ENCODE measurements at places on chromosomes 6 and 20. TPM values are rescaled to one million over a fixed set of nuclear protein-coding genes. Genes with fewer than 3 reads are reported as not detected.

IL17F gene
- not detected for total RNA-seq

KCNB1 gene
- 1.6 TPM for total RNA-seq

SOX4 gene
- total RNA-seq, result 6.6 TPM

UST gene
- total RNA-seq, result 19.5 TPM

- DNase-seq, result no peak
These were observed 103.9 kb downstream of the ESR1 start for GRCh38 chr6:151911401-151911800.

GRCh38 chr6:120606743-120607142 is 727.5 kb downstream of the TBC1D32 start:
- no peak for DNase-seq

KCNQ2 gene
- not detected for total RNA-seq

DNA sequence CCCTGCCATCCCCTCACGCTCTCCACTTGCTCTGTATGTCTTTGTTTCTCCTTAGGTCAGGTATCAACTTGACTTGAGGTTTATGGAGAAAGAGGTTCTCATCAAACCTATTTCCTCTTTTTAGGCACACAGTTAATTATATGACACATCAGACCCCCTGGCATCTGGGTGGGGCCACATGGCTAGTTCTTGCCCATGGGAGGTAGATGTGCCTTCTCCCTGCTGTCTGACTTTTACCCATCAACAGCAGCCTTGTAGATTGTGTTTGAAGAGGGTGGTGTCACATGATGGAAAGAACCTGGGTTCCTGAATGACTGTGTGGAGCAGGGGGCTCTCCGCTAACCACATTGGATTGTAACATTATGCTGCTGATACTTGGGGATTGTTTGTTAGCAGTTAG is 7.2 kb upstream of the UQCC2 start:
- no peak for DNase-seq

C4B gene
- 986 TPM for total RNA-seq

DNA sequence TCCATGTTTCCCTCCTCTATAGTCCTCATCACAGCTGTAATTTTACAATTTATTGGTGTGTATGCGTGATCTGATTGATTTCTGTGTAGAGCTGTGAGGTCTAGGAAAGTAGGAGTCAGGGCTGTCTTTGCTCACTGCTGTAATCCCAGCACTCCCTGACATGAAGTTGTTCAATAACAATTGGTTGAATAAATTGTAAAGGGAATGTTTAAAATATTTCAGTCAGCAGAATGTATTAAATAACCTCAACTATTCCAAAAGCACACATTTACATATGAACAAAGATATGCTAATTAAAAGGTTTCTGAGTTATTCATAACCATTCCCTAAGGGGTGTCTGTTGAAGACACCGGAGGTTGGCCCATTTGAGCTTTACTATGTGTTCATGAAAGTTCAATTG is 31.5 kb downstream of the NOX3 start:
- no peak for DNase-seq

DNA sequence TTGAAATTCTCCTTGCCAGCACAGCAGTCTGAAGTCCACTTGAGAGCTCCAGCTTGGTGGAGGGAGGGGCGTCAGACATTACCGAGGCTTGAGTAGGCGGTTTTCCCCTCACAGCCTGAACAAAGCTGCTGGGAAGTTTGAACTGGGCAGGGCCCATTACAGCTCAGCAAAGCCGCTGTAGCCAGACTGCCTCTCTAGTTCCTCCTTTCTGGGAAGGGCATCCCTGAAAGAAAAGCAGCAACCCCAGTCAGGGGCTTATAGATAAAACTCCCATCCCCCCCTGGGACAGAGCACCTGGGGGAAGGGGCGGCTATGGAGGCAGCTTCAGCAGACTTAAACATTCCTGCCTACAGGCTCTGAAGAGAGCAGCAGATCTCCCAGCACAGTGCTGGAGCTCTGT is 325.3 kb downstream of the GJA1 start:
- DNase-seq, result no peak

NPBWR2 gene
- not detected for total RNA-seq
